Stimulated activated CD8-positive, alpha-beta memory T cell treated with anti-CD3 and anti-CD28 coated beads, Interleukin-15, amount 100 ng/mL, for 24 hours (primary cell): ENCODE measurements at places on chromosomes 3 and 15.

DNA sequence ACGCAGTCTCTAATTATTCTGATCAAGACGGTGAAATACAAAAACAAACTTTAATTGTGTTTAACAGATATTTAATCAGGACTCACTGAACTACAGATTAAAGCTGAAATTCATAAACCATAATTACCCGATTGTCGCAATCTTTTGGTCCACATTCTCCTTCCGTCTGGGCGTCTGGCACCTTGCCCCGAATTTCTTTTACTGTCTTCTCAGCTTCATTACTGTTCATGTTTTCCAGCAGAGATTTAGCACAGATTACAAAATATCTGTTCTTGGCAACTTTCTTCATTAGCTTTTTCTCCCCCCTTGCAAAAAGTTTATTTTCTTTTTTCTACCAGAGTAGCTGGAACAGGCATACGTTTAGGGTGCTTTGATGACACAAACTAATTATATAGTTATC is 271.4 kb downstream of the TIGIT start:
- DNase-seq: no peak

GRCh38 chr15:75138016-75138999 is 63.4 kb upstream of the C15orf39 start:
- DNase-seq: no peak

- no peak for DNase-seq
These were observed 14.1 kb downstream of the MGLL start for GRCh38 chr3:127808197-127808596.

GRCh38 chr3:190621927-190622326 is 108.0 kb downstream of the IL1RAP start:
- DNase-seq: no peak

- DNase-seq: no peak
These were observed 94.9 kb upstream of the CHD2 start for GRCh38 chr15:92805080-92805690.

DNA sequence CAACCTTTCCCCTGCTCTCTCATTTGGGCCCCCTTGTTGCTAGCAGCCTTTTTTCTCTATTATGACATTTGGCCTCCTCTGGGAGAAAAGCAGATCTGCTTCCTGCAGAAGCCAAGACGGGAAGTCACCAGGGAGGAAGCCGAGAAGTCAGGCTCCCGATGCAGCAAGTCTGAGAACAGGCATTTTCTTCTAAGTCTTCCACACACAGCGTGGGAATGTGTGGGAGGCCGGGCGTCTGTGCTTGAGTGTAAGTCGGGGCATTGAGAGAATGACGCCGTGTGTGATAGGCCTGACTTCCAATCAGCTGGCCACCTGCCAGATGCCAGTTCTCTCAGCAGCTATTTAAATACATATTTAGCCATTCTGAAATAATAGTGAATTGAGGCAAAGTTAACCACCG is 75.8 kb upstream of the FAM98B start:
- no peak for DNase-seq

DNA sequence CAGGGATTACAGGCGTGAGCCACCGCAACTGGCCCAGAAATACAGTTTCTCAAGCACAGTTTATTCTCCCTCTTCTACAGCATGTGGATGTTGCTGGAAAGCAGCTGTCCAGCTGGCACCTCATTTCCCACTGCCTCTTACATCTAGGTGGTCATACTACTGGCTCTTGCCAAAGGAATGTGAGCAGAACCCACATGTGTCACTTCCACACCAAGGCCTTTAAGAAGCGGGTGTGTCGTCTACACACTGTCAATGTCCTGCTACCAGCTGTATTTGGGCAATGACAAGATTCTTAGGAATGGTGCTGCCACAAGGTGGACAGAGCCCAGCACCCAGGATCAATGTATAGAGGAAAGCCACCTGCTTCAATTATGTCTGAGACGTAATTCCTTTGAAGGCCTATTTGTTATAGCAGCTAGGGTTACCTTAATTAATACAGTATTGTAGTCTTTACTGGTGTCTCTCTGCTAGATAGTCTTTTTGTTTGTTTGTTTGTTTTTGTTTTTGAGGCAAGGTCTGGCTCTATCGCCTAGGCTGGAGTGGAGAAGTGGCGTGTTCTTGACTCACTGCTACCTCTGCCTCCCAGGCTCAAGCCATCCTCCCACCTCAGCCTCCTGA is 15.1 kb upstream of the RAB7A start:
- no peak for DNase-seq

GRCh38 chr3:113690482-113690881 is 6.0 kb downstream of the USF3 start:
- DNase-seq: no peak

- no peak for DNase-seq
These were observed 68.1 kb upstream of the NMNAT3 start for GRCh38 chr3:139745831-139746230.

- no peak for DNase-seq
These were observed 25.8 kb downstream of the AQP9 start for GRCh38 chr15:58163985-58164384.

- no peak for DNase-seq
These were observed 7.6 kb downstream of the RTP2 start for GRCh38 chr3:187694801-187695200.
